ENCODE measurements at places on chromosomes 5 and 9.

GRCh38 chr5:109511980-109512734, 102.4 kb upstream of the PJA2 start:
- DNase-seq = no peak

GRCh38 chr9:95003689-95004410, 277.4 kb downstream of the AOPEP start:
- peak; percentile 56 for DNase-seq

DNA sequence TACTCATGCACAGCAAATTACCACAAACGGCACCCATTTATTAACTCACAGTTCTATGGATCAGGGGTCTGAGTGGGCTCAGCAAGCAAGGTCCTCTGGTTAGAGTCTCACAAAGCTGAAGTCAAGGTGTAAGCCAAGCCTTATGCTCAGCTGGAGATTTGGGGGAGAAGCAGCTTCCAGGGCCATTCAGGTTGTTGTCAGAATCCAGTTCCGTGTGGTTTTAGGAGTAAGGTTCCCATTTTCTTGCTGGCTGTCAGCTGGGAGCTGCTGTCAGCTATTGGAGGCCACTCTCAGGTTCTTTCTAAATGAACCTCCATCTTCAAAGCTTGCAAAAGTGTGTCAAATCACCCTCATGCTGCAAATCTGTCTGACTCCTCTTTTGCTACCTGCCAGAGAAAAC, 17.7 kb downstream of the FCN2 start:
- no peak for DNase-seq

- DNase-seq = peak; percentile 2
Measured at GRCh38 chr9:11269036-11269435, 656.2 kb upstream of the PTPRD start.

DNA sequence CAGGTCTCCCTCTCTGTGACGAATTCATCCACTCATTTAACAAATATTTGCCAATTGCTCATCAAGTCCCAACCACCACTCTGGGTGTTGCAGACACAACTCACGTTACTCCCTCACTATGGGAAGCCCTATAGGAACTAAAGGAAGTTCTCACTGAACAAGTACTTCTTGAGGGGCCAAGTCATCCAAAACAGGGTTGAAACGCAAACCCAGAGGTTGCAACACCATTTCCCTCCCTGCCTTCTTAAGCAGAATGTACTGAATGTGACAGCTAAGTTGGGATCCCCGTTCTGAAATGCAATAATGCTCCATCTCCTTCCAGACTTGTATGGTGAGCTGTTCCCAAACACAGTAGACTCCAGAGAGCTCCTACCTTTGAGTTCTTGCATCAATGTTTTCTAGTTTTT, 34.3 kb downstream of the EPB41L4B start:
- peak; percentile 54 for DNase-seq

- DNase-seq = no peak
Measured at GRCh38 chr9:116502746-116503145, 184.4 kb upstream of the TRIM32 start.

DNA sequence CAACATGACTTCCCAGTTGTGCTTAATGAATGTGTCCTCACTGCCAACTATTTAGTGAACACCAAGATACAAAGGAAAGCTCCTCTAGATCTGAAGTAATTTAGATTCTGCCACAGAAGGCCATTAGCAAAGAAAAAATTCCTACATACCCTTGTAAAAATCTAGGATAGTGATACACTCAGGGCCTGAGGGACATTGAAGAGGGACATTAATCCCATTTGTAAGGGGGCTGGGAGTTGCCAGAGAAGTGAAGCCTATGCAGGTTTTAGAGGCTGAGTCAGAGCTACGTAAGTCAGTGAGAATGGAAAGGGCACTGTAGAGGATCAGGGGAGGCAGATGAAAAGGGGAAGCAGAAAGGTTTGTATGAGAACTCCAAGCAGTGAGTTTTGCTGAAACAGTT, 286.9 kb upstream of the TARS1 start:
- DNase-seq = peak; percentile 34

- DNase-seq = no peak
Measured at GRCh38 chr9:130930804-130931349, 8.2 kb downstream of the FIBCD1 start.

GRCh38 chr5:37494756-37495155, 115.6 kb downstream of the WDR70 start:
- DNase-seq = peak; percentile 39

GRCh38 chr5:171946000-171946781, 60.2 kb downstream of the FBXW11 start:
- no peak for DNase-seq

GRCh38 chr5:177005619-177006264, 837 bp downstream of the UIMC1 start:
- no peak for DNase-seq

DNA sequence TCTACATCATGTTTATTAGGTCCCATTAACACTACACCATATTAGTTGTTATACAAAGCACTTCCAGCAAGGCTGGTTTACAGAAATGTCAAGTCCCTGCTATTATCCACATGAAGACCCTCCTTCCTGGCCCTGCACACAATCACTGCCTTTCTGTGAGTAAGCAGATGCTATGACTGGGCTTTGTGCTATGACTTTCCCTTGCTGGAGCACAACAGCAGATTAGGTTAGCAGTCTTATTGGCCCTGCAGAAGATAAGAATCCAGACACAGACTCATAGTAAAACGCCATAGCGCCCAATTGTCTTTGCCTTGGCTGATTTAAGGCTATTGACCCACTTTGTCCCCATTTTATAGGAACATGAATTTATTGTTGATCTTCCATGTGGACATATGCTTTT, 228.9 kb upstream of the ACTBL2 start:
- no peak for DNase-seq

- DNase-seq = no peak
Measured at GRCh38 chr9:124284237-124284831, 26.6 kb downstream of the NEK6 start.

DNA sequence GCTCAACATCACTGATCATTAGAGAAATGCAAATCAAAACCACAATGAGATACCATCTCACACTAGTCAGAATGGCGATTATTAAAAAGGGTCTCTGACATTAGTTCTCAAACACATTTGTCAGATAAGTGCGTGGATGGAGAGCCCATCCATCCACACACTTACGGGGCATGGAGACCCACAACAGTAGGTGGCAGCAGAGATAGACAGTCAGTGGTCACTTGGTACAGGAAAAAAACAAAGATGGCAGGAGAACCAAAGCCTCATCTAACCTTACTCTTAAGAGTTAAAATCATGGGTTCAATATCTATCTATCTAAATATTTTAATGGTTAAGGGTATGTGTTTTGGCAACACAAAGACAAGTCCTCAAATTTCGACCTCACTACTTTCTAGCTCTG, 1378.7 kb upstream of the C9orf72 start:
- DNase-seq = no peak

DNA sequence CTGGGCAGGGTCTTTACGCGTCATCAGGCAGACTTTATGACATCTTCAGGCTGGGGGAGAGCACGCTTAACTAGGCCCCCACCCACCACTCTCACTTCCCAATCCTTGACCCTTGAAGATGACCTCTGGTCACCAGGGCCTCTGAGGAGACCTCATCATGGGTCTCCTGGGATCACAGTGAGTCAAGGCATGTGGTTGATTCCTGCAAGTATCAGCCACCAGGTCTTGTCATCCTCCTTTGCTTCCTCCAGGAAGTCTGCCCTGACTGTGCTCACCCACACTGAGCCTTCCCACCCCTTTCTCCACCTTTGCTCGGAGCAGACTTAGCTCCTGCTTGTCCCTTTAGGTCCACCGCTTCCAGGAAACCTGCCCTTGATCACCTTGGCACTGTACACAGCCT, 17.3 kb downstream of the ODF2 start:
- DNase-seq = no peak

DNA sequence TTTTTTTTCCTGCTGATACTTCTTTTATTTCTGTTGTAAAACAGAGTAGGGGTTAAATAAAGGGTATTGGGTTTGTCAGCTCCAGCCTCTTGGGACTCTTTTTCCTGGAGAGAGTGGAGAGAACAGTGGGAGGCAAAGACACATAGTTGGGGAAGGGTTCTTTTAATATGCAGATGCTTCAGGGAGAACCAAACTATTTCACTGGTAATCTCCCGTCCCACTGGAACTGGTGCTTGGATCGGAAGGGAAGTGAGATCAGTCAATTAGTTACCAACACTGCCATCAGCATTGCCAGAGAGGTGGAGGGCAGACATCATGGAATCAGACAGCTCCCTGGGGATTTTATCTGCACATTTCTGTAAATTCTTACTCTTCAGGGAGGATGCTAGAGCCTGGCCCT, 47.6 kb upstream of the ELOVL7 start:
- DNase-seq = no peak

- no peak for DNase-seq
Measured at GRCh38 chr9:83336706-83337105, 201.5 kb downstream of the FRMD3 start.

DNA sequence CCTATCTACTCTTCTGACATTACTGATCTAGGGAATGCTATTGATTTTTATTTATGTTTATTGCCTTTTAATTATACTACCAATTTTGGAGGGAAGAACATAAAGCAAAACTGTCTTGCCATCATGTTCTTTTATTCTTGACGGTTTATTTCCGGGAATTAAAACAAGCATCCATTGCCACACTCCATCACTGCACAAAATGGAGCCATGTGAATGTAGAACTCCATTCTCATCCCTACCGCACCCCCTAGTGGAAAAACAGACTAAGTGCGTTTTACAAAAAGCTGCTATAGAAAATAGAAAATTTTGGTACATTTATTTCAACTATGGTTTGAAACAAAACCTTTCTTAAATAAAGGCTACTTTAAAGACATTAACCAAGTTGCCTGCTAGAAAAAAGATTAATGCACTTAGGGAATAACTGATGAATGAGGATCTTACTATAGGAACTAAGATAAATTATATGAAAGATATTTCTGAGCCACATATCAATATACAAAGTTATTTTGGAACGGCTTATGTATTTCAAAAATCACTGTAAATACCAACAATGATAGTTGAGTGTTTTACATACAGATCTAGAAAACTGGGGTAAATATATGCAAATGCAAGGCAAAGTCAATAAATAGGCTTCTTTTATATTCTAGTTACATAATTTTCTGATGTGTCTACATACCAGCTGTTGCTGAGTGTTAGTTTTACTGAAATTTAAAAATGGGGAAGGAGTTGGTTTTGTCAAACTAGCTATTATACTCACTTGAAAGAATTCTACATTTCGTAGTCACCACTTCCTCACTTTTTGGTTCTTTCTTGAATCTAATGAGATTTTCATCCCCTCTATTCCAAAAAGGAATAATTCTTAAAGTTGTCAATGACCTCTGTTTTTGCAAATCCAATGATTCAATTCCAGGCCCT, 26.5 kb downstream of the OXCT1 start:
- DNase-seq = no peak

DNA sequence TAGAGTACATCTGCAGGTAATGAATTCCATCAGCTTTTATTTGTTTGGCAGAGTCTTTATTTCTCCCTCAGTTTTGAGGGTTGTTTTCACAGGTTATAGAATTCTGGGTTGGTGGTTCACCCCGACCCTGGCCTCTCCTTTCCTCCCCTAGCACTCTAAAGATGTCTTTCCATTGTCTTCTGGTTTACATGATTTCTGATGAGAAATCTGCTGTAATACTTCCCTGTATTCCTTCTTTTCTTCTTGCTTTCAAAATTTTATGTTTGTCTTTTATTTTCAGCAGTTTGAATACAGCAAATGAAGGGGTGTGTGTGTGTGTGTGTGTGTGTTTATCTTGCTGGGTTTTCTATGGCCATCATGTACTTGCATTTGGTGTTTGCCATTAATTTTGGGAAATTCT, 312.0 kb upstream of the RPS23 start:
- DNase-seq = no peak

GRCh38 chr9:106930477-106930876, 67.5 kb downstream of the ZNF462 start:
- DNase-seq = no peak

GRCh38 chr9:86764671-86765343, 182.5 kb downstream of the GAS1 start:
- DNase-seq = no peak

GRCh38 chr9:107737987-107738743, 248.6 kb upstream of the KLF4 start:
- DNase-seq = peak; percentile 94

- DNase-seq = no peak
Measured at GRCh38 chr5:132079619-132080018, 6.0 kb downstream of the CSF2 start.

DNA sequence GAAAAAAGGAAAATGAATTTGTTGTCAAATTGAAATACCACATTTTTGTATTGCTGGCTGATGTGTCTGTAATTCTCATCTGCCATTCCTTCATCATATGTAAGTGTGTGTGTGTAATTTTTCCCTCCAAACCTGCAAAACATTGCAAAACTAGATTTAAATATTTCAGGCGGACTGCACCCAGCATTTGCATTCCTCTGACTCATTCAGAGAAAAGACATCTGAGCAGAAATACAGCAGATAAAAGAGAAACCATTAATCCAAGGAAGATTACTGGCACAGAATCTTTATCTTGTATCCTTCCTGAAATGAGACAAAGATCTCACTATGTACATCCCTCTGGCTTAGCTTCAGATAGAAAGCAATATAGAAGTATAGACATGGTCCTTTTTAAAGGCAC, 275.3 kb downstream of the TMEM38B start:
- peak; percentile 22 for DNase-seq

GRCh38 chr9:127086771-127087170, 35.7 kb downstream of the ANGPTL2 start:
- no peak for DNase-seq

DNA sequence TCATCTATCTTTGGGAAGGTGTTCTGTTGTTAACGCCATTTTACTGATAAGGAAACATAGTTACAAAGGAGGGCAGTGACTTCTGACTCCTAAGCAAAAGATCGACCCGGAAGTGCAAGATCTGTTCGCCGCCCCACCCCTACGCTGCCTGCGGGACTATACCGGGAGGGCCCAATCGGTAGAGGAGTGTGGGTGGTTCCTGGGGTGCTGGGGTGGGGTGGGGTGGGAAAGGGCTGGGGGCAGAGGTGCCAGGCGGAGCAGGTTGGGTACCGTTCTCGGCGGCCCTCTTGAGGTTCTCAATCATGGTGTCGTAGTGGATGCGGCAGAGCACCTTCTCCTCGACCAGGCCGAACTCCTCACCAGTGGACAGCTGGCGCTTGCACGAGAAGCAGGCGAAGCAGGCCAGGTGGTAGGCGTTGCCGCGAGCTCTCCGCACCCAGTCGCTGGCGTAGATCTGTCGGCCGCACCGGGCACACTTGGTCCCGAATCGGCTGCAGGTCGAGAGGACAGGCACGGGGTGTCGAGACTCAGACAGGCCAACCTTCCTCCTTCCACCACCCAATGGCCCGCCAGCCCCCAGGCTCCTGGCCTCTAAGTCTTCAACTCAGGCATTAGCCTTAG, 11.8 kb downstream of the LHX6 start:
- DNase-seq = no peak

DNA sequence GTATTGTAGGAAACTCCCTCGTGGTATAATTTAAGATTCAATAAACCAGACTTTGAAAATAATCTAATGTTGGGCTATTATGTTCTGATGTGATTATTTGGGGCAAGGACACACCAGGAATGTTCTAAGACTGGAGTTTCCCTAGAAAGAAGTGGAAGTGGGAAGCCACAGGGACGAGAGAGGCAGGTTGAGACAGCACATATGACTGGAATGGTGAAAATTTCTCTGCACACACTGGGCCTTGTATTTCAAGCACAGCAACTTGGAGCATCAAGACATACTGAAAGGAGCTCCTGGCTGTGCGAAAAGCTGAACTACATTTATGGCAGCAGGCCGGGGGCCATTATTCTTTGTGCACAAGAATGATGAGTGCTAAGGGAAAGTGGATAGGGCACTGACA, 98.2 kb downstream of the CETN3 start:
- peak; percentile 50 for DNase-seq
